ENCODE measurements at places on chromosomes 1 and 21.

DNA sequence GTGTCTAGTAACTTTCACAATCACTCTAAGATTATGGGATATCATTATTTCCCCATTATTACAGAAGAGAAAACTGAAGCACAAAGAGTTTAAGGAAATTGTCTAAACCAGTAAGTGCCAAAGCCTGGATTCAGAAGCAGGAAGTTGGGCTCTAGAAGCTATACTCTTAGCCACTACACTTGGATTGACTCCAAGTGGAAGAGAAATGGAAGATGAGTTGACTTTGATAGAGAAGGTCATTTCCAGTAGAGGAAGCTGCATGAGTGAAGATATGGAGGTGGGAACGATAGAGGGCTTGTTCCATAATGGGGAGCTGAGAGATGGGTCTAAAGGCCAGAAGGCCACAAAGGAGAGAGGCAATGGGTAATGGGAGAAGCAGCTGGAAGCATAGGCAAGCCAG, 11.7 kb upstream of the TDRD10 start:
- DNase-seq = no peak

DNA sequence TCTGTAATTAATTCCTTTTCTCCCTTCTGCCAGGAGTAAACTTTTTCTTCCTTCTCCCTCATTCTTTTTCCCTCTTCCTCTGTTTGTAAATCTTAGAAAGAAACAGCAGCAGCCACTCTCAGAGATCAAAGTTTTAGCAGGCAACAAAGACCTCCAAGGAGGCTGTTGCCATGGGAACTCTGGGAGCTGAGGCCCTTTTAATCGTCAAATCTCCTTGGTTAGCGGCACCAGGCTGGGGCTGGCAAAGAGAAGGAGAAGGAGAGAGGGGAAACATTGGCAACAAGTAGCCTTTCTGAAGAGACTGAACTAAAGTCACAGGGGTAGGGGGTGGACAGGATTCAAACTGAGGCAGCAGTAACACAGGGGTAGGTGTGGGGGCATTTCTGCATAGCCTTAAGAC, 25.2 kb downstream of the ILDR2 start:
- DNase-seq = no peak

- no peak for DNase-seq
These were observed 26.3 kb downstream of the PRDX6 start for GRCh38 chr1:173503391-173503790.

DNA sequence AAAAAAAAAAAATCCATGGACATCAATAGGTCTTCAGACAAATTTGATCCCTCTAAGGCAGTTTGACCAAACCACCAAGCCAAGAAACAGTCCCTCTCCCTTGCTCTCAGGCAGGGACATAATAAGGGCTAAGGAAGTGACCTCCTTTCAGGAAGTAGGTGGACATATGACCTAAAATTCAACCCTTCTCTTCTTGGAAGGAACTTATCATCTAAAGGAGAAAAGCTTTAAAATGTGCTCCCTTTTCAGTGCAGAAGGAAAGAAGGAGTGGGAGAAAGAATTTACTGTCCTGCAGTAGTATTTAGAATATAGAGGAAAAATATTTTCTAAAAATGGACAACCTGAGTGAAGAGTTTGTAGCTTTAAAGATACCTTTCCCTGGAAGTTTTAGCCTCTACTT, 118.1 kb downstream of the DTL start:
- DNase-seq = no peak

GRCh38 chr1:68542586-68542985, 45.7 kb upstream of the DEPDC1 start:
- no peak for DNase-seq

GRCh38 chr1:110637475-110637874, 31.3 kb upstream of the KCNA2 start:
- no peak for DNase-seq

DNA sequence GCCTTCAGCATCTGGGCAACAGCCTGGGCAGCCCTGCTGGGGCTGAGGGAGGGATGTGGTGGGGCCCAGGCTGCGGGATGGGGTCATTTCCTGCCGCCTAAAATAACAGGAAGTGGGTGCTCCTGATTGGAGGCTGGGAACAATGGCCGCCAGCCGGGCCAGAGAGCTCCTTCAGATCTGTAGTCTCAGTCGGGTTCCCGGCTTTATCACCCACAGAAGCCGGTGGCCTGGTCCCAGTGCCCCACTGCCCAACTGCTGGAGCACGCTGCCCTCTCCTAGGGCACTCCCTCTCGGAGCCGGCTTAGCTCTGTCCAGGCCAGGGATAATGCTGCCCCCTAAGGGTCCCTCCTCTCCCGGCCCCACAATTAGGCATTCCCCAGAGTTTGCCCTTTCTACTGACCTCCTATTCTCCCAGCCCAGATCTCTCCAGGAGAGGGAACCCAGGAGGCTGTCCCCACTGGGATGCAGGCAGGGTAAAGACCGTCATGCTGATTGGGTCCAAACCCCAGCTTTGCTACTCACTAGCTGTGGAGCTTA, 5.1 kb downstream of the MAP7D1 start:
- peak; percentile 77 for DNase-seq

- no peak for DNase-seq
These were observed 111.8 kb upstream of the PRMT6 start for GRCh38 chr1:106944721-106945120.

DNA sequence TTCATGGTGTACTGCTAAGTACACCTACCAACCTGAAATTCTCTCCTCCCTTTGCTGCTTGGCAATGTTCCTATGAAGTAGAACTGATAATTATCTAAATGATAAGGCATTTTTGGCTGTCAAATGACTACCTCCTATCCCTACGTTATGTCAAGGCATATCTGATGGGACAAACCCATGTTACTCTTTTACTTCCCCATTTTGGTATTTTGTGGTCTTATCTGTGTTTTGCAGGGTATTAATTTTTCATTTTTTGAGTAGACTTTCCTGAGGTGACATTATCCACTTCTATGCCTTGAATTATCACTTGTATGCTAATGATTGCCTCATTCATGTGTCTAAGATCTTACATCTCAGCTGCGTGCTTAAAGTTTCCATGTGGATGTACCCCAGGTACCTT, 499.6 kb upstream of the B3GALT2 start:
- no peak for DNase-seq

- DNase-seq = no peak
These were observed 252.5 kb downstream of the SDCCAG8 start for GRCh38 chr1:243508303-243508713.

DNA sequence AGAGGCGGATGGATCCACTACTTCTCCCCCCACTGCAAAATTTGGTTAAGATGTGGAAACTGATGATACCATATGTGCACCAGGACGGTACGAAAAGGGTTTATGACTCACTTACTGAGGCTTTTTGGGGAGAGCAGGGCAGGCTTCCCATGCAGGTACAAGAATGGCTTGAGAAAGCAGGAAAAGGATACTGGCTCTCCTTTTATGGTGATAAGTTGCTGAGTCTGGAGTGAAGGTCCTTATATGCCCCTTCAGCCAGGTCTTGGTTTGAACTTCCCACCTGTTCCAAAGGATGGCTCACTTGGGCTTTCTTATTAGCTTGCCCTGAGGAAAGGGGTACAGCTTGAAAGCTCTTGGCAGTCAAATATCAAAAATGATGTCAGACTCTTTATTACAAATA, 23.1 kb downstream of the MPZL1 start:
- DNase-seq = no peak

DNA sequence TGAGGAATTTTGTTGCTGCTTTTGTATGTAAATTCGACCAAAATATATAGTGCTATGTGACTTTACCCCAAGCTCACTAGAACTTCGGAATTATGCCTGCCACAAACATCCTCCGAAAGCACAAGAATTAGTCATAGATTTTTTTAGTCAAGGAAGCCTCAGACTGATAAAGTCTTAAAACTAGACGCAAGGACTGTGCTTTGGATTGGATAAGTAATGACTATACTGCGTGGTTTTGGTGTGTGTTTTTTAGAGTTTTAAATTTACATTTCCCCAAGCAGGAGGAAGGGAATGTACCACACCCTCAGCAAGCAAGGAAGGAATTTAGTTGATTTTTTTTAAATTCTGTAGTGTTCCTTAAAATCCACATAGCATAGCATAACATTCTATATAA, 10.3 kb downstream of the WLS start:
- no peak for DNase-seq

GRCh38 chr1:111540928-111541327, 37.5 kb upstream of the ADORA3 start:
- DNase-seq = no peak

- no peak for DNase-seq
These were observed 35.3 kb downstream of the CLIC6 start for GRCh38 chr21:34704119-34704518.

- DNase-seq = no peak
These were observed 45.5 kb downstream of the PARP1 start for GRCh38 chr1:226362361-226362760.

DNA sequence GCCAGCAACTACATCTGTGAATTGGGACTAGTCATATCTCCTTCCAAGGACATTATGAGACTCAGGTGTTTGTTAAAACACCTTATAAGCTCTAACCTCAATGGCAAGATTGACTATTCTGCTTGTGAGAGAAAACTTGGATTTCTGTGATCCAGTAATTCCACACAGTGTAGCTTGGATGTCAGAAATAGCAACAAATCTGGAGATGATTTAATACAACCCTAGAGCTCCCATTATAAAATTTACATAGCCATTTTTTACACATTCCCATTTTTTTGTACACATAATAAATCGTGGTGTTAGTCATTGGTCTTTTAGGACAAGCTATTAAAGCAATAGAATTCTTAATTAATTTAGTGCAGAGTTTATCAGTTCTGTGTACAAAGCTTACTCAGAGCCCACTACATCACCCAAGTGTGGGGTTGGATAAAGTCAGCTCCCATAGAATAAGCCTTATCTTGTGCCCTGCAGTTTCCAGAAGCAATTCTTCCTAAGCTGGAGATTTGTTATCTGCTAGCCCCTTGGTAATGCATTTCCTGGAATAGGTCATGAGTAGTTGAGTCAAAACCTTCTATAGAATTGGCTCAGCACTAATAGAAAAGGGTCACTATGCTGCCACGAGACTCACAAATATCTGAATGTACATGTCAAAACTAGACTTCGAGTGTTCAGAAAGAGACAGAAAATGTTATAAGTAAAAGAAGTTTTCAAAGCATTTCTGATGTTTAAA, 434.0 kb upstream of the RUNX1 start:
- peak; percentile 47 for DNase-seq

GRCh38 chr1:187001198-187001889, 172.6 kb downstream of the PLA2G4A start:
- DNase-seq = no peak

- no peak for DNase-seq
These were observed 31.7 kb downstream of the RASSF5 start for GRCh38 chr1:206538901-206539640.

- DNase-seq = no peak
These were observed 218.9 kb downstream of the PRDM2 start for GRCh38 chr1:13918862-13919261.

DNA sequence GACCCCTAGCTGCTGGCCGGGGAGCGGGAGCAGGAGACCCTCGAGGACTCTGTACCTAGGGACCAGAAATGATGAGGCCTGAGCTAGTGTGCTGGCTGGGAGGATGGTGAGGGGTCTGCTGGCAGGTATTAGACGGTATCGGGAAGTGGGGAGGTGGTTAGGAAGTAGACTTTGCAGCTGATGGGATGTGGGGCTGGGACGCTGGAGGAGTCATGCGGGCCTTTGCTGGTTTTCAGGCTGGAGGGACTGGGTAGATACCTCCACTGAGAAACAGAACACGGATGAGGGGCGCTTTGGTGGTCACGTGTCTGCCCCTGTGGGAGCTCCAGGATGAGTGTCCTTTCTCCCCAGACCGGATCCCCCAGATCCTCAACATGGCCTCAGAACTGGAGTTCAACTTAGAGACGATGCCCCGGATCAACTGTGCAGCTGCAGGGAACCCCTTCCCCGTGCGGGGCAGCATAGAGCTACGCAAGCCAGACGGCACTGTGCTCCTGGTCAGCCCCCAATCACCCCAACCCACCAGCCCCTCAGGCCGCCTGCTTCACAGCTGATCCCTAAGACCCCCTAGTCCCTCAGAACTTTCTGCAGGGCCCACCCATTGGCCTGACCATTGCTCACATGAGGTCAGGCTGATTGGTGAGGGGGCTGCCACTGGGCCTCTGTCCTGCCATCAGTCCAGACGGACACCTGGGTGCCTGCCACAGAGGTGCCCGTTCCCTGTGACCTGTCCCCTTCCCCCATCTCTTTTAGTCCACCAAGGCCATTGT, 8.0 kb downstream of the TIE1 start:
- no peak for DNase-seq

DNA sequence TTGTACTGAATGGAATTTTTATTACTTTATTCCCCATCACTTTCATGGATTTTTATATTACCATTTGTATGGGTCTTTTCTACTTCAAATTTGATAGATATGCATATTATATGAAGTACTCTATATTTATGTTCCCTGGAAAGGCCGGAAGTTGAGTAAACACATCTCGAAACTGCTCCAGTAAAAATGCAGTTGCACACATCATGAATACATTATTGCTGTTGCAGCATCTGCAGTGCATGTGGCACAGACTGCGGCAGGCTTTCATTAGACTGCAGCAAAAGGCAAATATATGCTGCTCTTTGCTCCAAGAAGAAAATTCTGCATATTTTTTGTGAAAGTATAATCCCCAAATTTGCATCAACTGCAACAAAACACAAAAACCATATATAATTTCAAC, 48.7 kb upstream of the LRRC7 start:
- no peak for DNase-seq

- DNase-seq = peak; percentile 72
These were observed 4.1 kb downstream of the ZC3H12A start for GRCh38 chr1:37478451-37478881.

- peak; percentile 27 for DNase-seq
These were observed 638 bp upstream of the TUFT1 start for GRCh38 chr1:151539321-151540020.

DNA sequence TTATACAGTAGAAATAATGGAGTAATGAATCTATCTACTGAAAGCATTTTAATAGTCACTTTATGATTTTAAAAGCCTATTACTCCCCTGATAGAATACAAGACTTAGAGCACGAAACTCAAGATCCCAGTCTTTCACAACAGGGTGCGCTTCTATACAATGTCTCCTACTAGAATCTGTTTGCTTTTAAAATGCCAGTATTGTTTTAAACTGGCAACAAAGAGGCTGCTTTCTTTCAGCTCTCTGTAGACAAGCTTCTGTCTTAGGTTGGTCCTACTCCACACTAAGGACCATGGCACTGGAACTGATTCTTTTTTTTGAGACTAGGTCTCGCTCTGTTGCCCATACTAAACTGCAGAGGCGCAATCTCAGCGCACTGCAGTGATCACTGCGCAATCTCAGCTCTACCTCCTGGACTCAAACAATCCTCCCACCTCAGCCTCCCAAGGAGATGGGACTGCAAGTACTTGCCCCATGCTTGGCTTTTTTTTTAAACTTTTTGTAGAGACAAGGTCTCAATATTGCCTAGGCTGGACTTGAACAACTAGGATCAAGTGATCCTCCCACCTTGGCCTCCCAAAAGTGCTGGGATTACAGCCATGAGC, 4.8 kb downstream of the DCAF8 start:
- DNase-seq = no peak
